ENCODE measurements at places on chromosomes 4 and X.
A peak's percentile ranks its signal among the peaks of the same experiment; 100 is the strongest.

DNA sequence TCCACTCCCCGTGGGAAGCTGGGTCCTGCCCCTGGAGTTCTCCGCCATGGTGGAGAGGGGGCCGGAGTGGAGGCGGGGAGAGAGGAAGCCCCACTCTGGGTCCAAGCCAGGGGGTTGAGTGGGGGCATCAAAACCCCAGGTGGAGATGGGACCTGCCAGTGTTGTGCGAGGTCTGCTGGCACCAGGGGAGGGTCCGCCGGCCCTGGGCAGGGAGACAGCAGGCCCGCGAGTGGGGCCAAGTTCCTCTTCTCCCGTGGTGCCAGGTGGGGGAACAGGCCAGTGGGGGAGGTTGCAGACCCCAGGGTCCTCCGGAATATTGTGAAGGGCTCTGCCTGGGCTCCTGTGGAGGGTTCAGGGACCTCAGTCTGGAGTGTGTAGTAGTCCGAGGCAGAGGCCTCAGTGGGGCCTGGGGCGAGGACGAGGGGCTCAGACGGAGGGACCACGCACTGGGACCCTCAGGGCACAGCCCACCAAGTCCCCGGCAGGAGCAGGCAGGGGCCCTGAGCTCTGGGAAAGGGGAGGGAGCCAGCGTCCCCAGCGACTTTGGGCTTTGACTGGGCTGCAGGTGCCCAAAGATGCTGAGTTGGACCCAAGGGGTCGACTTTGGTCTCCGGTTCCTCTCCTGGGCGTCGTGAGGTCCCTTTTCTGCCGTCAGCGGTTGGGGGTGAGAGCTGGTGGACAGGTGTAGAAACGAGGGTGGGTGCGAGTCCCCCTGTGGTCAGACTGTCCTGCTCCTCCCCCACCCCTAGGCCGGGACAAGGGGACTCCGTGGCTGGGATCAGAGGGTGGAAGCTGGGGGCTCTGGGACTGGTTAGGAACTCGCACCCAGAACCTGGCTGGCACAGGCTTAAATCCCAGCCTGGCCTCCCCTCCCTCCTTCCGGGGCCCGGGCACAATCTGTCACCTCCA lies 43.8 kb upstream of the NKX1-1 start:
- no peak for DNase-seq

- no peak for DNase-seq
Observed at GRCh38 chr4:13659341-13660070, 32.0 kb upstream of the BOD1L1 start.

GRCh38 chrX:84168574-84168973 lies 19.4 kb downstream of the RPS6KA6 start:
- DNase-seq, result no peak

- no peak for DNase-seq
Observed at GRCh38 chrX:96721354-96721753, 36.7 kb downstream of the DIAPH2 start.

GRCh38 chr4:170386511-170386910 lies 296.8 kb upstream of the AADAT start:
- no peak for DNase-seq

- no peak for DNase-seq
Observed at GRCh38 chrX:46636223-46636622, 62.7 kb downstream of the CHST7 start.

DNA sequence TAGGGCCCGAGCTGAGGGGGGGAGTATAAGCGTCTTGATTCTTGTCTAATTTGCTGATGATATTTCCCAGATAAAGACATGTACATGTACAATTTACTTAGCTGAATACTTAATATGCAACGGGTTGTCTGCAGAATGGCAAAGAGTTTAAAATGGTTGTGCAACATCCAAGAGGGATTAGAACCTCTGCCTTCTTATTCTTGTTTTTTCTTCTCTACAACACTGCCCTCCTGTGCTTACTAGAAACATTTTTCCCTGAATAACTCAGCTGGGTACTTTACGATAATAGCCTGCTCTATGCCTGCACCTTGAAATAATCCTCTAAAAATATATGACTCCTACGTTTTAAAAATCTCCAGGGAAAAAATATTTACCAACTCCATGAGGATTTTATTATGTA lies 41.8 kb downstream of the INTS12 start:
- no peak for DNase-seq

- no peak for DNase-seq
Observed at GRCh38 chr4:69697536-69698242, 44.6 kb upstream of the UGT2A1 start.

GRCh38 chrX:44651358-44651757 lies 108.7 kb upstream of the FUNDC1 start:
- DNase-seq, result peak; percentile 14

Data from NCI-H1417 (cell line).